ENCODE measurements at places on chromosomes 13 and 19.

GRCh38 chr13:28792992-28793391 is 27.1 kb upstream of the MTUS2 start:
- no peak for DNase-seq

DNA sequence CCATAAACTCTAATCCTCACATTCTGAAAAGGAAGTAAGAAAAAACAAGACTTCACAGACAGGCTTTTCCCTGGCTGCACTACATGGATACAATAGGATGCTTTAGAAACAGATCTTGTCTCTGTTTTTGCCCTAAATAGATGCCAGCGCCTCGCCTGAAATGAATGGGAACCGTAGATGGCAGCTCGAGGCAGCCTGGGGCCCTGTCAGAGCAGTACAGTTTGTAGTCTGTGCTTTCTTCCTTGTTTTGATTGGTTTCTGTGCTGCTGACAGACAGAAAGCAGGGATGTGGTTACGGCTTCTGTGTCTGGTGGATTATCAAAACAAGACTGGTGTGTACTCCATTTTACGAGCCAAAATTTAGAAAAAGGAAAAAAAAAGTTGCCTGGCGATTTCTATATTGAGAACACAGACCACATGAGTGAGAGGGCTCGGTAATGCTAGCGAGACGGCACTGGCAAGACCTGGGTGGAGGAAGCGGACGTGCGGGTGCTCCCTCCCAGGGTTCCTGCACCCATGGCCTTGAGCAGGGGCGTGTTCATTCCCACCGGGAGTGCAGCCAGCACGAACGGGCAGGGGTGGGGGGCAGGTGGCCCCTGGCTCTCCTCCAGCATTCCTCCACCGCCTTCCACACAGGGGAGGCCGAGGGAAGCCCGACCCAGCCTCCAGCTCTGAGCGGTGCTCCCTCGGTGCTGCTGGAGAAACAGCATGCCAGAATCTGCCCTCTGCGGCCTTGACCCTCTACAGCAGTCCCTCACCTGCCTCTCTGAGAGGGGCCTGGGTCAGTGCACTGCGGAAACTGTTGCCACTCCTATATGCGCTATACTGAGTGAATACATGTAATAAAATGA is 37.6 kb upstream of the C1QTNF9 start:
- DNase-seq = peak; percentile 51

- DNase-seq = no peak
Observed at GRCh38 chr13:95260031-95260525, 41.2 kb downstream of the ABCC4 start.

- no peak for DNase-seq
Observed at GRCh38 chr13:94470126-94470525, 9.4 kb downstream of the DCT start.

DNA sequence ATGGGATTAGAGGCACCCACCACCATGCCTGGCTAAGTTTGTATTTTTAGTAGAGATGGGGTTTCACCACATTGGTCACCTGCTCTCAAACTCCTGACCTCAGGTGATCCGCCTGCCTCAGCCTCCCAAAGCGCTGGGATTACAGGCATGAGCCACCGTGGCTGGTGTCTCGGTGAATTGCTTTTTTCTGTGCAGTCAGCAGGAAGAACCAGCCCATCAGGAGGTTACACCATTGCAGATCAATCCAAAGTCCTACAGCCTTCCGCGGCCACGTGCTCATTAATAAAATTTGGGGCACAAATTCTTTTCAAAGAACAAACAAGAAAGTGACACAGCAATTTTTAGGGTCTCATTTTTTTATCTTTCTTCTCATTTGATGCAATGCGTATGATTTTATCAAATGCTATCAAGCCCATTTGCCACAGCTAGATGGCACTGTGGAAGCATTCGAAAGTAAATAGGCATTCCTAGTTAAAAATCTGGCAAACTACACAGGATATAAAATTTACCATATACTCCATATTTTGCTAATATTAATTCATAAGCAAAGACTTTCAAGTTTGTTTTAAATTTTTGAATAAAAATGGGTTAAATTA is 54.4 kb upstream of the ZNF835 start:
- no peak for DNase-seq

- DNase-seq = no peak
Observed at GRCh38 chr13:50942630-50943311, 33.2 kb downstream of the RNASEH2B start.

DNA sequence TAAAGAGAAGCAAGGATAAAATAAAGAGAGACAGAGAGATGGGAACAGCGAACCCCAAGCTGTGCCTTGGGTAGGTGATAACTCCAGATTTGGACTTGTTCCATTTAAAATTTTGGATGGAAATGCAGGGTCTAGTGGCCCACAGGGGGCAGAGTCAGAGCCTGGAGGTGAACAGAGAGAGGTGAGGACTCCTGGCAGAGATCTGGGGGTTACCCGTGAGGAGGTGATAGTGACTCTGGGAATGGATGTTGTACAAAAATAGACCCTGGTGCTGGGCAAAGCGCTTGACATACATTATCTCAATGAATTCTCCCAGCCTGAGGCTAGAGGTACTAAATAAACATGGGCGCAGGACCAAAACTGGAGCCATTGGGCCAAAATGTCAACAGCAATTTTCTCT is 14.3 kb upstream of the DHRS12 start:
- DNase-seq = no peak

GRCh38 chr13:27125357-27126282 is 46.0 kb downstream of the USP12 start:
- DNase-seq = no peak

GRCh38 chr19:51712461-51713081 is 11.2 kb downstream of the HAS1 start:
- no peak for DNase-seq

DNA sequence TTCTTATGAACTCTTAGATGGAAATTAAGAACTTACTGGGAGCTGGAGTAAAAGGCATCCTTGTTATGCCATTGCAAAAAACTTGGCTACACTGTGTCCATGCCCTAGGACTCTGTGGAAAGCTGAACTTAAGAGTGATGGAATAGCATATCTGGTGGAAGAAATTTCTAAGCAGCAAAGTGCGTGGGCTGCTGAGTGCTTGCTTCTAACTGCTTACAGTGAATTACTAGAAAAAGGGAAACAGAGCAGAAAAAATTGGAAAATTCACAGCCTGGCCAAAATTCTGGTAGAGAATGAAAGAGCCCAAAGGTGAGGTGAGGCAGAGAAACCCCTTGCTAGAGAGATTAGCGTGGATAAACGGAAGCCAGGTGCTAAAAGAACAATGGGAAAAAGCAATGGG is 44.3 kb downstream of the ALOX5AP start:
- no peak for DNase-seq

- peak; percentile 52 for DNase-seq
Observed at GRCh38 chr19:1929021-1929742, 11.8 kb upstream of the CSNK1G2 start.

DNA sequence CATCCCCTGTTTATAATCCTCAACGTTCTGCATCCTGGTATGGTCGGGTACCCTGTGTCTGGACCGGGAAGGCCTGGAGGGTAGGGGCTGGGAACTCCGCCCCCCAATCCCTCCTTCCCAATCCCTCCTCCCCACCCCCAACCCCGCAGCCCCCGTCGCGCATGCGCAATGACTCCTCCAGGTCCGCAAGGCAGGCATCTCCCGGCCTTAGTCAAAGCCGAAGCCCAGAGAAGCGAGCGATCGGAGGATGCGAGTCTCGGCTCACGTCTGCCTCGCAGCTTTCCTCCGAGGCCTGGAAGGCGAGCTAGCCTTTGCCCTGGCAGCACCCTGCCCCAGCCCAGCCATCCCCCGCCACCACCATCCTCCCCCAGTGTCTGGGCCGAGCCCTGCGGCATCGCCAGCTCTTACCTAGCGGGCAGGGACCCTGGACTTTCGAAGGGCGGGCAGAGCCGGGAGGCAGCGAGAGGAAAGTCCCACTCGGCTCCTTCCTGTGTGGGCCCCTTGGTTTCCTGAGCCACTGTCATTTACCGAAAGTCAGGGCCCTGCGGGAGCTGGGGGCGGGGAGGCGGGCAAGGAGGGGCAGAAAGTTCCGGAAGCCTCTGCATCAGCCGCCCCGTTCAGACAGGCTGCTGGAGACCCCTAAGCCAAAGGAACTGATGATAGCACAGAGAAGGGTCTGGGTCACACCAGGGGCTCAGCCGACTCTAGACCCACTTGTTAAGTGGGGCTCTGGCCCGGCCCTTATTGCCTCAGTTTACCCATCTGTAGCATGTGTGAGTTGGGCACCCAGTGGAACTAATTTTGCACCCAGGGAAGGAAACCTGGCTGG is at the start of gene JAK3:
JAK3 (minus strand) TSS at position 445 of the 829 bp plus-strand sequence. CDS start 3,565 bp downstream, outside the sequence.
- DNase-seq = peak; percentile 55

DNA sequence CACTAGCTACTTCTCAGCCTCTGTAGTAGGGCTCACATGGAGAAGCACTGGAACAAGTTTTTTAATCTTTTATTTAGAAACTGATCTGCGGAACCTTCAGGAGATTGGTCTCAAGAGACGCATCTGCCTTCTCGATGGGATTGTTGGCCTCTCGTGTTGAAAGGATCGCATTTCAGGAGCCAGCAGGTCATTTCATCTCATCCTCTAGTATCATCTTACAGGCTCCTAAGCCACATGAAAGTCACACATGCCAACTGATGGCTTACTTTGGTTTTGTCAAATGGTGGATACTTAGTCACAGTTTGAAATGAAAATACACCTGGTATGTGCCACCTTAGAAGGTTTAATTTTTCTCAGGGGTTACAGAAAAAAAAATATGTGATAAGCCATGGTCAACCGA is 1703.6 kb downstream of the EFNB2 start:
- no peak for DNase-seq

- no peak for DNase-seq
Observed at GRCh38 chr19:6811906-6812305, 39.4 kb downstream of the VAV1 start.

GRCh38 chr13:109998037-109998436 is 211.7 kb upstream of the IRS2 start:
- no peak for DNase-seq

DNA sequence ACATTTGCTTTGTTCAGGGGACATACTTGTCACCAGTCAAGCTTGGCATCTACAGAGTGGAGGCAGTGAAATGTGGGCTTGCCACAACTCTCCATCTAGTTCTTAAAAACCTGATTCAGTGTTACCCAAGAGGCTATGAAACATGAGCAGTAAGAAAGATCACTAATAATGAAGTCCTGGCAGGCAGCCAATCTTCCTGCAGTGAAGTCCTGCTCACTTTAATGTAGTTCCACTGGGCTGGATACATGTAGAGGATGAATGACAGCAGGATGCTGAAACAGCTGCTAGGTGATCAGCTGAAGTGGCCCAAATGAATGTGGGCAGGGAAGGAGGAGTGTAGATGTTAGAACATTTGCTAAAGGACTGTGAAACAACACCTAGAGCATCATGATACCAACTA is 1213.1 kb downstream of the OLFM4 start:
- DNase-seq = peak; percentile 1

Measured in right lung (tissue), 10 donors.